ENCODE measurements at places on chromosomes 2 and 18. TPM values are rescaled to one million over a fixed set of nuclear protein-coding genes. Genes with fewer than 3 reads are reported as not detected.

Gene MSTN
- total RNA-seq: under 0.01 TPM

Gene VWA3B
- total RNA-seq: not detected

Gene MARCO
- not detected for total RNA-seq

Gene GPR75
- total RNA-seq: 0.79 TPM

Gene GKN1
- not detected for total RNA-seq

Gene ZNF396
- 3.0 TPM for total RNA-seq

Gene DSC3
- under 0.01 TPM for total RNA-seq

Gene CIB4
- not detected for total RNA-seq

Gene VAMP5
- total RNA-seq: 71.1 TPM

Gene DYTN
- not detected for total RNA-seq

Gene MAPRE3
- total RNA-seq: 5.7 TPM

Gene SLC5A7
- not detected for total RNA-seq

Gene RFX8
- total RNA-seq: 20.3 TPM

Gene ANKRD39
- total RNA-seq: 6.2 TPM

Gene CABLES1
- total RNA-seq: 19.0 TPM

Gene STPG4
- total RNA-seq: 0.53 TPM

Gene SLC35F5
- 204 TPM for total RNA-seq

Gene FBXO11
- 47.6 TPM for total RNA-seq

Gene TUBA3E
- not detected for total RNA-seq

Gene MAPK4
- total RNA-seq: under 0.01 TPM

Gene REG3A
- total RNA-seq: not detected

Gene ARHGEF33
- total RNA-seq: 0.40 TPM

Gene RND3
- 285 TPM for total RNA-seq

Gene SIX2
- 0.75 TPM for total RNA-seq

Gene LIPG
- total RNA-seq: 0.40 TPM

Gene DSEL
- total RNA-seq: 52.3 TPM

Gene POU3F3
- total RNA-seq: 0.06 TPM

Gene UGT1A3
- not detected for total RNA-seq

Gene KIF1A
- total RNA-seq: not detected

Gene ATP8B1
- 210 TPM for total RNA-seq

Gene GDF7
- 1.3 TPM for total RNA-seq

Gene OTX1
- not detected for total RNA-seq

Gene NT5DC4
- total RNA-seq: not detected

Gene LRP1B
- 0.13 TPM for total RNA-seq

Gene DIPK1C
- not detected for total RNA-seq

Gene CSRNP3
- 3.1 TPM for total RNA-seq

Gene REG3G
- not detected for total RNA-seq

Gene CYS1
- total RNA-seq: 2.0 TPM

Gene MC2R
- not detected for total RNA-seq

Gene C2orf72
- 0.25 TPM for total RNA-seq

Gene TRIM43
- not detected for total RNA-seq

Gene DCDC2C
- total RNA-seq: not detected

Gene TMEM185B
- total RNA-seq: 33.3 TPM

Gene DSG1
- total RNA-seq: not detected

Gene COL4A4
- total RNA-seq: 33.4 TPM

Gene KCNG2
- total RNA-seq: not detected

Gene DNAJC5G
- not detected for total RNA-seq

Gene SETBP1
- 2.6 TPM for total RNA-seq

Gene TMEFF2
- 0.26 TPM for total RNA-seq

Gene CPS1
- 19.1 TPM for total RNA-seq

Gene ADD2
- 0.06 TPM for total RNA-seq

Gene GPR35
- total RNA-seq: 0.19 TPM

Gene LOXHD1
- total RNA-seq: not detected
